ENCODE measurements at places on chromosomes 7 and 10. TPM values are rescaled to one million over a fixed set of nuclear protein-coding genes. Genes with fewer than 3 reads are reported as not detected.

- H3K27ac ChIP-seq = no peak overlapping the region
- H3K4me3 ChIP-seq = no peak overlapping the region
- H3K4me1 ChIP-seq = no peaks in the 10 kb centered on the region
- H3K27me3 ChIP-seq = no peaks in the 10 kb centered on the region
- H3K36me3 ChIP-seq = no peaks in the 10 kb centered on the region
- DNase-seq = no peak
Observed at GRCh38 chr10:126006906-126007305, 110.5 kb downstream of the FANK1 start.

GRCh38 chr10:28666751-28667467 lies 10.4 kb upstream of the BAMBI start:
- no peak overlapping the region for H3K4me3 ChIP-seq
- H3K27me3 ChIP-seq = no peaks in the 10 kb centered on the region
- H3K4me1 ChIP-seq = peaks cover 9% of the 10 kb centered on the region
- H3K36me3 ChIP-seq = no peaks in the 10 kb centered on the region
- DNase-seq = no peak

SORBS1 gene
- 14.9 TPM for total RNA-seq

DNA sequence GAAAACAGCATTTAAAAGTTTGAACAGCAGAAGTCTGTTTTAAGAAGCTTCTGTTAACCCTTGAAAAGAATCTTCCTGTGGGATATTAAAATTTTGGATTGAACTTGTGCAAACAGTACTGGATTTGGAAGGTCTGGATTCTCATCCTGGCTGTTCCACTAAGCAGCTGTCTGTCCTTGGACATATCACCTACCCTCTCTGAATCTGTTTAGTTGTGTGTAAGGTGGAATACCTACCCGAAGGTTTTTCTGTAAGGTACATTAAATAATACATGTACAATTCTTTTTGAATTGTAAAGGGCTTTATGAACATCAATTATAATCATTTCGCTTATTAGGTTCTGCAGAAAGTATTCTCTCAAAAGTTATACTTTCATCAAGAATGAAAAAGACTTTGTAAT lies 2.2 kb downstream of the PDCD4 start:
- H3K27me3 ChIP-seq = no peaks in the 10 kb centered on the region
- H3K4me1 ChIP-seq = peaks cover 27% of the 10 kb centered on the region
- no peak for DNase-seq

CPVL gene
- total RNA-seq = 49.5 TPM

- H3K4me1 ChIP-seq = peaks cover 7% of the 10 kb centered on the region
- H3K27ac ChIP-seq = no peak overlapping the region
- DNase-seq = no peak
- no peaks in the 10 kb centered on the region for H3K27me3 ChIP-seq
Observed at GRCh38 chr7:17411922-17412321, 113.5 kb downstream of the AHR start.

ITIH5 gene
- total RNA-seq = 0.11 TPM

- no peak for DNase-seq
- no peak overlapping the region for H3K4me3 ChIP-seq
- no peaks in the 10 kb centered on the region for H3K27me3 ChIP-seq
- H3K36me3 ChIP-seq = no peaks in the 10 kb centered on the region
- no peaks in the 10 kb centered on the region for H3K4me1 ChIP-seq
- no peak overlapping the region for H3K27ac ChIP-seq
Observed at GRCh38 chr7:89336121-89336520, 540.6 kb upstream of the TEX47 start.

OR6B1 gene
- total RNA-seq = not detected

DNA sequence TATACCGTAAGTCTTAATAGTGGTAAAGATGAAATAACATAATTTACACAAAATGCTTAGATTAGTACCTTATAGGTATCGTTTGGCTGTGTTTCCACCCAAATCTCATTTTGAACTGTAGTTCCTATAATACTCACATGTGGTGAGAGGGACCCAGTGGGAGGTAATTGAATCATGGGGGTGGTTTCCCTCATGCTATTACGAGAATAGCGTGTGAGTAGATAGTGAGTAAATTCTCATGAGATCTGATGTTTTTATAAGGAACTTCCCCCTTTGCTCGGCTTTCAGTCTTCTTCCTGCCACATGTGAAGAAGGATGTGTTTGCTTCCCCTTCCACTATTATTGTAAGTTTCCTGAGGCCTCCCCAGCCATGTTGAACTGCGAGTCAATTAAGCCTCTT lies 426.3 kb upstream of the POT1 start:
- no peak overlapping the region for H3K27ac ChIP-seq
- no peak overlapping the region for H3K4me3 ChIP-seq
- no peaks in the 10 kb centered on the region for H3K36me3 ChIP-seq
- H3K4me1 ChIP-seq = no peaks in the 10 kb centered on the region
- H3K27me3 ChIP-seq = no peaks in the 10 kb centered on the region
- DNase-seq = peak; percentile 1

GRCh38 chr10:123309731-123310130 lies 155.5 kb downstream of the BUB3 start:
- no peaks in the 10 kb centered on the region for H3K4me1 ChIP-seq
- no peak overlapping the region for H3K4me3 ChIP-seq

DNA sequence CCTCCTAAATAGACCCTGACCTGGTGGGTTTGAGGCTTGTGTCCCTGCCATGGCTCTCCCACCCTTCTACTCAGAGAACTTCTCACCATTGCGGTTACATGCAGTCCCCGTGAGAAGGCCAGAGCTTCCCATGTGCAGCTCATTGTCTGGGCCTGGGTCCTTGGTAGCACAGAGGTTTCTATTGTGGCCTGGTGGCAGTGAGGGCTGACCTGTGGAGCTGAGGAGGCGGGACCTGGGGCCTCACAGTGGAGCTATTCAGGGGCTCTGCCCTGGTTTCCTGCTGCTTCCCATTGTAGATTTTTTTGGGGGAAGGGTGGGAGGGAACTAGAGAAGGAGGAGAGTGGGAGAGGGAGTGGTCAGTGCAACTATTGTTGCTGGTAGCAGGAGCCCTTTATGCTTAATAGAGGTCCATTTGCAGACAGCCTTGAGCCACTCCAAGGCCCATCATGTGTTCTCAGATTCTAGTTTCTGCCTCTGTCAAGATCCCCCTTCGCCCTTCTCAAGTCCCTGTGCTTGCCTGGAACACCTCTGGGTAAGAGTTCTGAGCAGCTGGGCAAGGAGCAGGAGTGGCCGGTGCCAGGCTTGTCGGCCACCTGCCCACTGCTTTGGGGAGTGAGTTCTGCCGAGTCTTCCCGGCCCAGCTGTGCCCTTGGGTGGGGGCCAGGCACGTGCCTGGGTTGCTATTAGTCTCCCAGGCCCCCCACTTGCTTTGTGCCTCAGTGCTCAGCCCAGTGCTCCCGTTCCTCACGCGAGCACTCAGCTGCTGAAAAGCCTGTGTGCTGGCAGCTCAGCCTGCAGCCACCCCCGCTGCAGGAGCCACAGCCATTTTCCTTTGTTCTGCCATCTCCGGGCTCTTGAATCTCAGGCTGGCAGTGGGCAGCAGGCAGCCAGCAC lies 10.7 kb downstream of the TSPAN14 start:
- peak; percentile 46 for DNase-seq
- peaks cover 85% of the 10 kb centered on the region for H3K4me1 ChIP-seq
- H3K27ac ChIP-seq = peak overlapping the region; percentile 84
- no peaks in the 10 kb centered on the region for H3K27me3 ChIP-seq
- no peaks in the 10 kb centered on the region for H3K36me3 ChIP-seq

- no peaks in the 10 kb centered on the region for H3K36me3 ChIP-seq
- DNase-seq = no peak
- H3K4me3 ChIP-seq = no peak overlapping the region
- H3K4me1 ChIP-seq = no peaks in the 10 kb centered on the region
Observed at GRCh38 chr10:37314350-37314749, 189.0 kb downstream of the ANKRD30A start.

- peak overlapping the region; percentile 100 for H3K27ac ChIP-seq
- no peaks in the 10 kb centered on the region for H3K27me3 ChIP-seq
- no peak for DNase-seq
- peaks cover 48% of the 10 kb centered on the region for H3K4me1 ChIP-seq
Observed at GRCh38 chr7:44128721-44129582, 5.6 kb upstream of the POLD2 start.

- no peak overlapping the region for H3K27ac ChIP-seq
- no peak for DNase-seq
- no peak overlapping the region for H3K4me3 ChIP-seq
- no peaks in the 10 kb centered on the region for H3K27me3 ChIP-seq
- no peaks in the 10 kb centered on the region for H3K36me3 ChIP-seq
Observed at GRCh38 chr10:45152726-45153125, 152.0 kb downstream of the ZNF22 start.

DNA sequence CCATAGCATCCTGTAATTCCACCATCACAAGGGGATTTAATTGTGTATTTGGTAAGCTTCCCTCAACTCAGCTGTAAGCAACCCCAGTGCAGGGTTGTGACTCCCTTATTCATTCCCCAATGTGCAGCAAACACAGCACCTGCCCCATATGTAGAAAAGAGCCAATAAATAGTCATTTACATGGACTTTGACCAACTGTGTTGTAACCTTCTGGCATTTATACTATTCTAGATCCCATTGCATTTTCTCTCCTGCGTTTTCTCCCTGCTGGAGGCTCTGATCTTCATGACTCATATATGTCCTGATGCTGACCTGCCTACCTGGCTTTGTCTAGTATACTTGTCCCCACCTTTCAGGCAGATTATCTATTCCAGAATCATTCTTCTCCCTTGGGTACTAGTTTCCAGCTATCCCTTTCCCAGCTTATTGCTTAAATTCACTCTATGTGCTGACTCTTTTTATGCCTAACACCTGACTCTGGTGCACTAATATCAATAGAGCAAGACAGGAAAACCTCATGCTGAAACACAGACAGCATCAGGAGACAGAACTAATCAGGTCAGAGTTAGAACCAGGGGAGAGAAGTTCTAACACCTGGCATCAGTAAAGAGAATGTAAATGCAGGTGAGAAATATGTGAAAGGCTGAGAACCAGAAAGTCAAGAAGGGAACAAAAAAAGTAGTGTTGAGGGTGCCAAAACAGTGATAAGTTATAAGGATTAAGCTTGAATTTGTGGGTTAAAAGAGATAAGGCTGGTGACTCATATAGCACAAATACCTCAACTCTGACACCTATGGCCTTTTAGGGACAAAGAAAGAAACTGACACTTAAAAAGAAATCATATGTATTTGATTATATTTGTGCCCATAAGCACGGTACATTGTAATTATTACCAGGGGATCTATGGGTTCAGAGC lies 402.7 kb downstream of the IPMK start:
- H3K27ac ChIP-seq = no peak overlapping the region
- no peaks in the 10 kb centered on the region for H3K4me1 ChIP-seq
- no peak overlapping the region for H3K4me3 ChIP-seq

- no peak overlapping the region for H3K4me3 ChIP-seq
- peaks cover 49% of the 10 kb centered on the region for H3K4me1 ChIP-seq
- no peaks in the 10 kb centered on the region for H3K36me3 ChIP-seq
- no peaks in the 10 kb centered on the region for H3K27me3 ChIP-seq
- no peak for DNase-seq
- H3K27ac ChIP-seq = peak overlapping the region; percentile 43
Observed at GRCh38 chr7:37009125-37009675, 284.9 kb upstream of the AOAH start.

DNA sequence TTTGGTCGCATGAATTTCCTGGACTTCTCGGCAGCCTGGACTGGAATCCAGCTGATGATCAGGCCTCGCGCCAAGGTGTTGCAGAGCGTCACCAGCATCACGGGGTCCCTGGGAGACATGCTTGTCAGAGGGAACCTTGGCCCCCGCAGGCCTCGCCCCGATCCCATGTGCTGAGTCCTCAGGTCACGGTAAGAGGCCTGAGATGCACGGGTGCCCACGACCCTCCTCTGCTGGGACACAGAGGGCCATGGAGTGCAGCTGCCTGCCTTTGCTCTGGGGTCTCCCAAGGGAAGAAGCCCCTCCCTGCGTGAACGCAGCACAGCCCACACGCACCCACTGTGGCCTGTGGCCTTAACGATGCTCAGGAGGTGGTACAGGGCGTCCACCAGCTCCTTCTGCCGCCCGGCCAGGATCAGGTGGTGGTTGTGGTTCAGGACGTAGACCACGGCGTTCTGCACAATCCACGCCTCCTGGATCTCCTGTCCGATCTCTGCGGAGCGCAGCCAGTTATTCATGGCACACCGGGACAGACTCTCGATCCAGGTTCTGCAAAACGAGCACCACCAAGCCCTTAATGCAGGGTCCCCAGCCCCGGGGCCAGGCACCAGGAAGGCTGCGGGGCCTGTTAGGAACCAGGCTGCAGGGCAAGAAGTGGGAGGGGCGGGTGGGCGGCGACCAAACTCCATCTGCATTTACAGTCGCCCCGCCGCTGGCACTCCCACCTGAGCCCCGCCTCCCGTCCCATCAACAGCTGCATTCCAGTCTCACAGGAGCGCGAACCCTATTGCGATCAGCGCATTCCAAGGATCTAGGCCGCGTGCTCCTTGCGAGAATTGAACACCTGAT lies 29.4 kb downstream of the CFAP46 start:
- no peaks in the 10 kb centered on the region for H3K36me3 ChIP-seq
- no peak for DNase-seq
- H3K4me1 ChIP-seq = no peaks in the 10 kb centered on the region

- H3K4me1 ChIP-seq = no peaks in the 10 kb centered on the region
- H3K27ac ChIP-seq = no peak overlapping the region
- peak overlapping the region; percentile 39 for H3K4me3 ChIP-seq
Observed at GRCh38 chr7:73769481-73770001, 529 bp downstream of the CLDN3 start.

DNA sequence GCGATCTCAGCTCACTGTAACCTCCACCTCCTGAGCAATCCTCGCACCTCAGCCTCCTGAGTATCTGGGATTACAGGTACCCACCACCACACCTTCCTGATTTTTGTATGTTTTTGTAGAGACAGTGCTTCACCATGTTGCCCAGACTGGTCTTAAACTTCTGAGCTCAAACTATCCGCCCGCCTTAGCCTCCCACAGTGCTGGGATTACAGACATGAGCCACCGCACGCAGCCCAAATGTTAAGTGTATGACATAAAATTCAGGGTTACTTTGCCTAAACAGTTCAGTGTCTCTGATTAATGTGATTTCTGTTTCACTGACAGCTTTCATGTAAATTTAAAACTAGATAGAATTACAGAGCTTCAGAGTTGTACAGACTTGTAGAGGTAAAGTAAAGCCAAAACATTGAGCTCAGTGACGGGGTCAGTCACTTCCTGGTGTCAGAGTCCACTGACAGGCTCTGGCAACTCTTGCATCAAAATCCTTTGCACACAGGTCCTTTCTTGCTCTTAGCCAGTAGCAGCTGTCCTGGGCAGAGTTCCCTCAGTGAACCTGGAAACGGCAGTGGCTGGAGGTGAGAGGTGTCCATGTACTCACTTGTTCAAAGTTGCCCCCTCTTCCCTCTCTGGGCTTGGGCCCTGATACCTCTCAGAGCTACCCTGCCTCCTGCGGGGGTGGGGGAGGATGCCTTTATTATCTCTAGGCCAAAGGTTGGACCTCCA lies 33.7 kb downstream of the MGMT start:
- no peaks in the 10 kb centered on the region for H3K27me3 ChIP-seq
- no peaks in the 10 kb centered on the region for H3K36me3 ChIP-seq
- H3K4me1 ChIP-seq = peaks cover 2% of the 10 kb centered on the region
- H3K4me3 ChIP-seq = no peak overlapping the region

GRCh38 chr10:23099816-23100215 lies 4.4 kb downstream of the MSRB2 start:
- H3K4me3 ChIP-seq = no peak overlapping the region
- peaks cover 9% of the 10 kb centered on the region for H3K4me1 ChIP-seq
- H3K27ac ChIP-seq = no peak overlapping the region
- no peaks in the 10 kb centered on the region for H3K27me3 ChIP-seq
- peaks cover 2% of the 10 kb centered on the region for H3K36me3 ChIP-seq

- H3K27ac ChIP-seq = no peak overlapping the region
- no peaks in the 10 kb centered on the region for H3K36me3 ChIP-seq
Observed at GRCh38 chr10:92153-92552, 43.1 kb upstream of the TUBB8 start.

GRCh38 chr10:52703451-52703850 lies 69.1 kb downstream of the MBL2 start:
- H3K4me3 ChIP-seq = no peak overlapping the region
- DNase-seq = no peak
- no peaks in the 10 kb centered on the region for H3K4me1 ChIP-seq
- H3K36me3 ChIP-seq = no peaks in the 10 kb centered on the region

Measured in cardiac muscle cell (in vitro differentiated cells and primary cell).